ENCODE measurements at places on chromosomes 4 and X.
A peak's percentile ranks its signal among the peaks of the same experiment; 100 is the strongest.

GRCh38 chrX:132169554-132169953, 41.7 kb upstream of the FRMD7 start:
- no peak for DNase-seq

DNA sequence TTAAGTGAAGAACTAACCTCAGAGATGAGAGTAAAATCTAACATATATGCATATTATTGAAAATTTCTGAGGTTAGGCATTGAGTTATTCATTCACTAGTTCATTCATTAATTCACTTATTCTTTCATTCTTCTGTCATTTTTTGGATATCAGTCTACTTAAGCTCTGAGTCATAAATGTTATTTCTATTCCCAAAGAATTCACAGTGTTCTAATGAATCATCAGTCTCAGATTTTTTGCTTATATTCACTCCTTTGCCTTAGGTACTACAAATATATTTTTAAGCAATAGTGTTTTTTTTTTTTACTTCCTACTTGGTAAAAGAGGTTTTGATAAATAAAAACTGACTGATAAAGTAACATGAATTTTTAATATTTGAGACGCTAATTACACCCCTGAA, 95.2 kb upstream of the DKK2 start:
- no peak for DNase-seq

DNA sequence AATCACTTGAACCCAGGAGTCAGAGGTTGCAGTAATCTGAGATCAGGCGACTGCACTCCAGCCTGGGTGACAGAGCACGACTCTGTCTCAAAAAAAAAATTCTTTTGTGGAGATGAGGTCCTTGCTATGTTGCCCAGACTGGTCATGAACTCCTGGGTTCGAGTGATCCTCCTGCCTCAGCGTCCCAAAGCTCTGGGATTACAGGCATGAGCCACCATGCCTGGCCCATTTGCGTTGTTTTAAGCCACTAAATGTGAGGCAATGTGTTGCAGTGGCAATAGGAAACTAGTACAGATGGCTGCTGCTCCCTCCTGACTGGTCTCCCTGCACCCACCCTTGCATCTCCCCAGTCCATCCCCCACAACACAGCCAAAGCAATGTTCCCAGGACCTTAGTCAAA, 40.0 kb upstream of the APLN start:
- no peak for DNase-seq

DNA sequence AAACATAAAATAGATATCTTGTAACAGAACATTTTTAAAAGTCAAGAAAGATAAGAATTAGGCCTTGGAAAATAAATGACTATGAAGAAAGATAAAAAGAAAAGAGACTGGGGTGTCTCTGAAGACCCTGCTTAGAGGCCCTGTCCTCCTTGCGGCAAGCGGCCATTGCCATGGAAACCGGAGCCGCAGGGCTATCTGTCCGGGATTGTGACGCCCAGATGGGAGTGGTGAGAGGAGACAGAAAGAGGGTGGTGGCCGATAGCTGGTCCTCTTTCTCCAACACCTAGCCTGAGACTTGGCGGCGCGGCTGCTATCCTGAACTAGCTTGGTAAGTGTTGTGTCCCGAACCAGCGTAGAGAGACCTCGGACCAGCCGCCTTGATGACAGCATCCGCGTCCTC, at the start of gene DUSP21:
TSS of gene DUSP21 (plus strand) at position 269 of the 400 bp plus-strand sequence. CDS start at position 381, 112 bp downstream.
- DNase-seq, result no peak

GRCh38 chrX:112687189-112687691, 7.5 kb upstream of the LHFPL1 start:
- DNase-seq, result no peak

DNA sequence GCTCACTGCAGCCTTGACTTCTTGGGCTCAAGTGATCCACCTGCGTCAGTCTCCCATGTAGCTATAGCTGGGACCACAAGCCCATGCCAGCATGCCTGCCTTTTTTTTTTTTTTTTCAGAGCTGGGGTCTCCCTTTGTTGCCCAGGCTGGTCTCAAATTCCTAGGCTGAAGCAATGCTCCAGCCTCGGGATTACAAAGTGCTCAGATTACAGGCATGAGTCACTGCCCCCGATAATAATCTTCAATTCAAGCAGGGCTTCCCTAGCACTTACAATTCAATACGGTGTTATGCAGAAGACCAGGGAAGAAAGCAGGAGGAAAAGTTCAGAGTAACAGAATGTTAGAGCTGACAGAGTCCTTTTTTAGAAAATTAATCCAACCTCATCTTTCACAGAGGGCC, 26.1 kb downstream of the OTOP1 start:
- DNase-seq, result no peak

- no peak for DNase-seq
Measured at GRCh38 chr4:7818399-7818911, 121.2 kb downstream of the AFAP1 start.

DNA sequence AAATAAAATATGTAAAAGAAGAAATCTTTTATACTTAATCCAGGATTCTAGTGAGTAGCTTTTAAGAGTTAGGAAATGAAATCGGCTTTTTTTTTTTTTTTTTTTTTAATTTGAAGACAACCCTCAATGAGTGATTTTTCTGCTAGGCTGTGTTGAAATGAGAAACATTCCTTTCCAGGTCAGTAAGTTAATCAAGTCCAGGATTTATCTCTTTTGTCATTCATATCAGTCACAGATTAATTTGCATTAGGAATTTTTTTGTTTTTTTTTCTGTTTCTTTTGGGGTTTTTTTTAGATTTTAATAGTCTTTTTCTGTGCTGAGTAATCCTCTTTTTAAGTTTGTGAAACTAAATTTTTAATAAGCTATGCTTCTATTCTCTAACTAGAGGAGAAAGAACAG, 448.1 kb downstream of the ADGRL3 start:
- DNase-seq, result no peak

GRCh38 chr4:147011411-147011810, 65.7 kb upstream of the TTC29 start:
- DNase-seq, result no peak

DNA sequence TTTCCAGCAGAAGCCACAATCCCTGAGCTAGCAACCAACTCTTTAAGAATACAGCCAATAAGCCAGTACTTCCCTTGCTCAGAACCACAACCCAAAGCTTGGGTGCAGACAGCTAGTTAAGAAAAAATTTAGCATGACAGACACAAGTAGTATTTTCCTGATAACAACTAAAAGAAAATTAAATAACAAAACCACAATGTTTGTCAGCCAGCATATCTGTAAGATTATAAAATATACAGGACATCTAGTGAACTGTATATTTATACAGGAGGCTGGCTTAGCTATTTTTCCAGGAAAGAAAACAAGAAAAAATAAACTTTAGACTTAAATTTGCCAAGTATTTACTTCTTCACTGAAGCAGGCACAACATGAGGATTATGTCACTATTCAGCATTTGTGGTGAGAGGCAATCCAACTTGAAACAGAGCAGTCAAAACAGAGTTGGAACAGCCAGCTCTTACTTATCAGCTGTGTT, 6.6 kb downstream of the PF4V1 start:
- DNase-seq, result no peak

DNA sequence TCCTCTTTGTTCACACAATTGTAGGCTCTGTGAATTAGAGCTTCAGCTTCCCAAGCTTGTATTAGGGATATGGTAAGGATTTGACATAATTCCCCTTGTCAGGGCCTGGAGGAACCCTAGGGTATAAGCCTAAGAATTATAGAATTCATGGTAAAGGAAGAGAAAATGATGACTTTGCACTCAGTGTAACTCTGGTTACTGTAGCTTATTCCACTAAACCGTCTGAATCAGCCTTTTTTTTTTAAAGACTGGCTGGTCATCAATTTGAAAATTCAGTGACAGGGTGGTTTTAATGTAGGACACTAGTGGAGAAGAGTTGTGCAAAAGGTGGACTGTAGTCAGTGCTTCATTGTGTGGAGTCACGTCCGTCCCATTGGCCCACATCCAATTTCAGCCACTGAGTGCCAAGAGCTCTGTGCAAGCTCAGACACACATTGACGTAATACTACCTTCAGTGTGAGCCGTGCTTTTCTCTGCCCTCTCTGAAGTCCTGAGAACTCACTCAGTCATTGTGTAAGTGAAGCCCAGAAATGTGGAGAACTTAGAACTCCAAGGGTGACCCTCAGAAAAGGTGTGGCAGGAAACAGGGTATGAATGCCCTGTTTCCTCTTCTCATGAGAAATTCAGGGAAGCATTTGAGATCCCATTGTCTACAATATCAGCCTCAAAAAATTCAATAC, 449.8 kb downstream of the C4orf33 start:
- no peak for DNase-seq

GRCh38 chr4:23477905-23478304, 411.9 kb downstream of the PPARGC1A start:
- DNase-seq, result no peak

GRCh38 chr4:6854098-6854744, 55.4 kb upstream of the TBC1D14 start:
- no peak for DNase-seq

DNA sequence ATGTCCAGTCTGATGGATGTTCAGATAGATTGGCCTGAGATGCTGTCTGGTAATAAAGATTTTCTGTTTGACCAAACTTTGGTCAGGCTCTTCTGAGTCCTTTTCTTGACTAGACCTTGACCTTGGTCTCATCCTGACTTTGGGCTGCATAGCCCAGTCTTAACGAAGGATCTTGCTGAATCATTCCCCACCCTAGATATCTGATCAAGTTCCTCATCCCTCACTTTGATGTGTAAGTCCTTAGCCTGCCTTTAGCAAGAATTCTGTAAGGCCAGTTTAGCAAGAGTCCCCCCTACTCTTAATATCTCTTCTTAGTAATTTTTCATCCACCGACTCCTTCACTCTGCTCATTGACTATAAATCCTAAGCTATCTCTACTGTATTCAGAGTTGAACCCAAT, 244.4 kb upstream of the JADE1 start:
- no peak for DNase-seq

DNA sequence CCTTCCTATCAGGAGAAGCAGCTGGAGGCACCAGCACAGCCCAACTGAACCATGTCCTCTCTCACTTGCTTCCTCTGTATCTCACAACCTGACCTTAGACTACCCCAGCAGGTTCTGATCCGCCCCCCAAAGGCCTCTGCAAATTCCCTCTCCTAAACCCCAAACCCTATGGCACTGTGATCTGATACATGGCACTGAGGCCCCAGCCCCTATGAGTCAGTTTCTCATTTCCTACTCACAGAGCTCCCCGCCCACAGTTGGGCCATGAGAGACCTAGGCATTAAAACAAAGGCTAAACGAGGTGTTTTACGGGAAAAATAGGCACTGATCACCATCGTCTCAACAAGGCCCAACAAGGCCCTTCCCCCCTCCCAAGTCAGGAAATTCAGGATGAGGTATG, 19.1 kb downstream of the SASH3 start:
- no peak for DNase-seq

DNA sequence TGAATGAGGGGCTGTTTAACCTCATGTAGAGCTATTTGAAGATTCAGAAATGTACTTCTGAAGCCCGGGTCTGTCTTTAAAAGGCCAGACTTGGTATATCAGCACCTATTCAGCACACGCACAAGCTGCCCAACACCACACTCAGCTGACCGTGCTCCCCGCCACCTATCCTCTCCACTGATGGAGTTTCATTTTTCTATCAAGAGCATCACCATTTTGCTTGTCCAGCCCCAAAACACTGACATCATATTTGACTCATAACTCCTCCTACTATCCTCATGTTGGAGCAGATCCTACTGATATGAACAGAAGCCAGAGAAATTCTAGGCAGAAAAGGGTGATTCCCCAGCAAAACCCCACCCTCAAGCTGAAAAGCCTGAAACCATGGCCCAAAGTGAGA, 100.3 kb downstream of the SORBS2 start:
- DNase-seq, result no peak

- DNase-seq, result no peak
Measured at GRCh38 chr4:88841635-88842034, 144.0 kb upstream of the NAP1L5 start.

GRCh38 chr4:41888687-41889074, 46.5 kb upstream of the TMEM33 start:
- no peak for DNase-seq

GRCh38 chrX:47697181-47697580, 38.2 kb upstream of the UXT start:
- no peak for DNase-seq

DNA sequence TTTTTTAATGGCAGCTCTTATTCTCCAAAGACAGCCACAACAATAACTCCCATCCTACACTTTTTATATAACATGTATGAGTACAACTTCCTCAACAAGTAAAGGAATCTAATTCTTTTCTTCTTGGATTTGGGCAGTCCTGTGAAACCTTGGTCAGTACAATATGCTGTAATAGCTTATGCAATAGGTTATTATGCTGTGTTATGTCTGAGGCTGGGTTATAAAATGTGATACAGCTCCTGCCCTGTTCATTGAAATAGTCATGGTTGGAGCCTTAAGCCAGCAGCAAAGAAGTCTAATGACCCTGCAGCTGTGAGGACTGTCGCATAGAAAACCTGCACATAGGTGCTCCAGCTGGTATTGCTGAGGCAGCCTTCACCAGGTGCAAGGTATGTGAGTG, 215.8 kb upstream of the RASGEF1B start:
- no peak for DNase-seq

GRCh38 chr4:16270454-16271328, 44.4 kb upstream of the TAPT1 start:
- DNase-seq, result no peak

- peak; percentile 88 for DNase-seq
Measured at GRCh38 chrX:149540131-149540620, 636 bp upstream of the EOLA1 start.

- DNase-seq, result no peak
Measured at GRCh38 chr4:101418466-101418865, 71.1 kb upstream of the PPP3CA start.

DNA sequence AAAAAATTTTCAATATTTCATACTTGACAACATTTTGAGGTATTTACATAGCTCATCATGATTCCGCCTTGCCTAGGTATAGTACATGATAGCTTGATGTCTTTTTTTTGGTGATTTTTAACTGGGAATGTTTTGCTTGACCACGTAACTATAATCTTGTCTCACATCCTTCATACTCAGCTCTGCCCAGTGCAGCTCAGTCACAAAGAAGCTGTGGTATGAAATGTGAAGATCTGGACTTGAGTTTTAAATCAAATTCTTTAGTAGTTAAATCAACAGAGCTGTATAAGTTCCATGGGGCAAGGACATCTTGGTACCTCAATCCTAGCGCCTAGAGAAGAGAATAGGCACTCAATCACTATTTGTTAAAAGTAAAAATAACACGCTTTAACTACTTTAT, 276.3 kb upstream of the DKK2 start:
- no peak for DNase-seq

GRCh38 chr4:78552389-78553042, 946 bp downstream of the ANXA3 start:
- DNase-seq, result no peak

DNA sequence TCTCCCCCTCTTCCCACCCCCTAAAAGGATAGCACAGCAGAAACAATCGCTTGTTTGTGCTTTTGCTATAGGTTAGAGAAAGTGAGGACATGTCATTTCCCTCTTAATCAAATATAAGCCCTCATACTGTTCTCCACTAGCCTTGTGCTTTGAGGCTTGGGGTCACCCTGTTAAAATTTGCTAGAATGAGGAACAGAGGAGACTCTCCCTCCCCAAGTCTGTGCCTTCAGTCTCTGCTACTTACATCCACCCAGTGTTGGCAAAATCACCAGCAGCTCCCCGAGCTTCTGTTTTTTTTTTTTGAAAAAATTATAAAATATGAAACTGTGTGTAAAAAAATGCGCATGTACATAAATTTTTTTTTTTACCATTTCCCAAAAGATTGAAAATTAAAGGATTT, 19.3 kb downstream of the KLF3 start:
- DNase-seq, result no peak

Data from T-helper 22 cell (primary cell).